Stimulated activated naive B cell treated with anti-CD40 and anti-IgM and Interleukin-4, amounts not matched to agents 10 μg/mL and 1 μg/mL and 100 μg/mL, for 72 hours (primary cell): ENCODE measurements at places on chromosomes 5 and 9.

GRCh38 chr9:15512889-15513288 is 2.1 kb upstream of the PSIP1 start:
- peaks cover 46% of the 10 kb centered on the region for H3K4me1 ChIP-seq
- DNase-seq: no peak
- no peaks in the 10 kb centered on the region for H3K27me3 ChIP-seq
- no peak overlapping the region for H3K4me3 ChIP-seq

DNA sequence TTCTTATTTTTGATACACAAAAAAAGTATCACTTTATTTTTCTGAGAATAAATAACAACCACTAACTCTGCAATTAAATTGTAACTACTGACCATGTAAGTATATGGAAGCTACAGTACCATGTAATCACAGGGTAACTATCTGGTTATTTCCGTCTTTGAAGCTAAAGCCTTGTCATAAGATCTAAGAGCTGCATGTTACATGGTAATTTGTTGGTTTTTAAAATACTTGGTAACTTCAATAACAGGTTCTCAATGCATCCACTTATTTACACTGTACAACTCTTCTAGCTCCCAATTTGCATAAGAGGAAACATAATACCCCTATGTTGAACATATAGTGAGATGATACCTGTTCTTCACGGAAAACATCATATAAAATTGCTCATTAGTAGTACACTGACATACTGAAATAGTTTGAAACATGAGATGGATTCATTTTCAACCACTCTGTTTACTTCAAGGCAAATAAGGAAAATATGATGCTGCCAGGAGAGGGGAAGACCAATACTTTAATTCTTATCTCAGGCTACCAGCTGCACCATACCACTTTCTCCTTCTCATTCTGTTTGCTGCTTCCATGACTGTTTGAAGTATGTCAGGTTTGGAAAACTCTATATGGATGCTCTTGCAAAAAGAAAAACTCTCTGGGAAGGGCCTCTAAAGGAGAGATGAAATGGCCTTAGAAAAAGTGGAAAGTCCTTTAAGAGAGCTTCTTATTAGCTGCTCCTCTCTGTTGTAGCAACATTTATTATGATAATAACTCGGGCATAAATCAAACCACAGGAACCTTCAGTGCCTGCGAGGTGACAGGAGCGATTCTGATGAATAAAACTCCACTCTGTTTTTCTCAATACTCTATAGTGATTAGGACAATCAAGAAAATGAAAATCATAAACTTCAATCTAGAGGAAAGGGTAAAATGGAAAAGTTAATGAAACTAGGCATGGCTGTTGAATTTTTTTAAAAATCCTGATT is 150.2 kb downstream of the KIAA0825 start:
- H3K27me3 ChIP-seq: no peaks in the 10 kb centered on the region
- no peak overlapping the region for H3K4me3 ChIP-seq
- H3K27ac ChIP-seq: no peak overlapping the region
- H3K36me3 ChIP-seq: peaks cover 8% of the 10 kb centered on the region

- H3K4me3 ChIP-seq: no peak overlapping the region
- H3K27ac ChIP-seq: no peak overlapping the region
- H3K27me3 ChIP-seq: peaks cover 31% of the 10 kb centered on the region
- H3K4me1 ChIP-seq: no peaks in the 10 kb centered on the region
Measured at GRCh38 chr5:174337276-174338184, 292.0 kb downstream of the NSG2 start.

DNA sequence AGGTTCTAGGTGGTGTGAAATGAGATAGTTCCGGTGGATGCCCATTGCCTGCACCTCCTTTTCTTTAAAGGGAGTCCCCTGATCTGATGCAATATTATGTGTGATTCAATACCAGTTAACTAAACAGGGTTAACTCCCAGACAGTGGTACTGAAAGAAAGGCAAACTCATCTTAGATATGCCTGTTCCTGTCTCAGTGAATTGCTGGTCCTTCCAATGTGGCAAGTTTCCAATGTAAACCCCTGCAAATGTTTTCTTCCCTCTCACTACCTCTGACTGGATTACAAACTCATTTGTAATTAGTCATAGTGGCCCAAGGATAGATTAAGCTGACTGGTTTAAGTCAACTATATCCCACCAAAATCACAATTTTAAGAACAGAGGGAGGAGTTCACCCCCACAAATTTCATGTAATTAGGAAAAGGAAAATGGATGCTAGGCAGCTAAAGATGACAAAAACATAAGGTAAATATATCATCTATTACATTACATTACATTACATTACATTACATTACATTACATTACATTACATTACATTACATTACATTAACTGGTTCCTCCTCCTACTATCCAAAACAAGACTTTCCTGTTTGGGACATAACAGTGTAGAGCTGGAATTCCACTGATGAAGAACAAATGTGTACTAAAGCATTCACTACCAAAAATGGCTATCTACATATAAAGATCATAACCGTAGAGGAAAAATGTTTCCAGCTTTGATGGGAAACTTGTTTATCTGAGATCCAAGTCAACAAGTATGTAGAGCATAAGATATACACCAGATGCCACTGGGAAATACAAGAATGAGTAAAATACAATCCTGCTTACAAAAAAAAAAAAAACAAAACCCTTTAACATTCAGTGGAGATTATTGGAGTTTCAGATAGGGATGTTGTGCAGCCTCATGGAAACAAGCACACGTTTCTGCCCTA is 121.5 kb upstream of the SNX2 start:
- no peak for DNase-seq
- H3K36me3 ChIP-seq: no peaks in the 10 kb centered on the region
- H3K4me3 ChIP-seq: no peak overlapping the region
- peaks cover 12% of the 10 kb centered on the region for H3K4me1 ChIP-seq
- H3K27ac ChIP-seq: peak overlapping the region; percentile 47

DNA sequence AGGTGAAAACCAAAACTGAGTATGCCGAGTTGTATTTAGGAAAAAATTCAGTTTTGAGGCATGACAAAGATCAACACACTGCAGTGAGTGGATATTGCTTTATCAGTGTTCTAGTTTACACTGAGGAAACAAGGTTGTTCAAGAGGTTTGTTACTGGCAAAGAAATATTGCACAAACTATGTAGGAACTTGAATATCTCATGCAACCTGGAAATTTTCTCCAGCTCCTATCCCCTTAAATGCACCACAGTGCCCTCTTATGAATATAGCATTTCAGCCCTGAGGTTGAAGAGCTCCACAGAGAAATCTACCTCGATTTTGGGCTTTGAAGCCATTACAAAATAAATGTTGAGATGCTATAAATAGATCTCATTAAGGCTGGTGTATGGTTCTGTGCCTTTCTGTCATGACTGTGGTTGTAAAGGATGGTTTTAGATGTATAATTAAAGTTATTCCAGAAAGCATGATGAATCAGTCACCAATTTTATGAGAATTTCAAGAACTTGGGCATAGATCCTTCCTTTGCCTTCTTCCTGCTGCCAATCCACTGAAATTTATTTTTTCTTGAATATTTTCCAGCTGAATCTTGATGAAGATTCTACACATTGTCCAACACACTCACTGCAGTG is 159.3 kb downstream of the SPATA31D1 start:
- H3K4me3 ChIP-seq: no peak overlapping the region
- no peak for DNase-seq
- no peaks in the 10 kb centered on the region for H3K36me3 ChIP-seq
- H3K4me1 ChIP-seq: peaks cover 6% of the 10 kb centered on the region
- H3K27me3 ChIP-seq: no peaks in the 10 kb centered on the region
